ENCODE measurements at places on chromosomes 7 and 10.

- no peak for DNase-seq
Observed at GRCh38 chr10:72392571-72392970, 37.9 kb upstream of the DNAJB12 start.

- DNase-seq = peak; percentile 48
Observed at GRCh38 chr7:127392182-127392565, 334 bp downstream of the ZNF800 start.

- DNase-seq = no peak
Observed at GRCh38 chr7:155761162-155761561, 51.1 kb downstream of the SHH start.

DNA sequence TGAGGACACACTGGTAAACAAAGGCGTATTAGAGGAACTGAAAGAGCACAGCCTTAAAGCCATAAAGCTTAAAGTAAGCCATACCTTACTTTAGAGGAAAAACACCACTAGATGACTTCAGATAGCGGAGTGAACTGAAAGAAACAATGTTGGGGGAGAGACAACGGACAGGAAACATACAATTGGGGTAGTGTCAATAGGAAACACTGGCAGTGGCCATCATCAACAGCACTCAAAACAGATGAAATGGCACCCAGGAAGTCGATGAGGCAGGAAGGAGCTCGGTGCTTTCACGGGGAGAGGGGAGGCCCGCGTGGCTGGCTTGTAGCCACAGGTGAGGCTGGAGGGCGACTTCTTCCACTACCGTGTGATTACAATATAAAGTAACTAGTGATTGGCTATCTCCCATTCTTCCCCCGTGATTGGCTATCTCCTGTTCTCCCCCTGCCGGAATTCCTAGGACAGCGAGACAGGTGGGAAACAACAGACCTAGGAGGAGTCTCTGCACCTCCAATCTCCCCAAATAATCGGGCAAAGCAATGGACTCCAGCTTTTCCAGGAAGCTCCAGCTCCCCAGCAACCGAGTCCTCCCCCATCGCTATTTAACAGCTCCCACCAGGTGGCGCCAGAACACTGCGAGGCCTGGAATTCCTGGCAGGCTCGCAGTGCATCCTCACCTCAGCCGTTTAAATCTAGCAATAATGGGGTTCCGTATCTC lies 2.4 kb upstream of the TAS2R38 start:
- peak; percentile 53 for DNase-seq

GRCh38 chr10:7181420-7181819 lies 229.4 kb downstream of the SFMBT2 start:
- no peak for DNase-seq

DNA sequence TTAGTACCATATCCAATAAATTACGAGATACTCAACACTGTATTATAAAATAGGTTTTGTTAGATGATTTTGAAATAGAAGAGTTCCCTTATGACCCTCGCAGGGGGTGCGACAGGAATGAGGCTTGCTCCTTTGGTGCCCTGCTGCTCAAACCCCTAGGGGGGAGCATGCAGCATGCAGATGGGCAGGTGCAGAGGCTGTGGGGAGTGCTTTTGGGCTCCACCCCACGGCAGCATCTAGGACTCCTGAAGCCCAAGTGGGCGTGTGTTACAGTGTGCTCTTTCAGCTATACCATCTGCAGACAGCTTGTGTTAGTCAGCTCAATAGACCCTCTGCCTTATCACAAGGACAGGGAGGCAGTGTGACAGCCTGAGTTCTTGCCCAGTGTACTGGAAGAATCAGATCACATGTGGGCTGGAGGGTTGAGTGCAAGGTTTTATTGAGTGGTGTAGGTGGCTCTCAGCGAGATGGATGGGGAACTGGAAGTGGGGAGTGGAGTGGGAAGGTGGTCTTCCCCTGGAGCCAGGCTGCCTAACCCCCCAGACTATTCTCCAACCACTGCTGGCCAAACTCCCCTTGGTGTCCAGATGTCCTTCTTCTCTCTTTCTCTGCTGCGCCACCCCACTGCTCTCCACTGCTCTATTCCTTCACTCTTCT lies 3.1 kb upstream of the MRC1 start:
- no peak for DNase-seq

DNA sequence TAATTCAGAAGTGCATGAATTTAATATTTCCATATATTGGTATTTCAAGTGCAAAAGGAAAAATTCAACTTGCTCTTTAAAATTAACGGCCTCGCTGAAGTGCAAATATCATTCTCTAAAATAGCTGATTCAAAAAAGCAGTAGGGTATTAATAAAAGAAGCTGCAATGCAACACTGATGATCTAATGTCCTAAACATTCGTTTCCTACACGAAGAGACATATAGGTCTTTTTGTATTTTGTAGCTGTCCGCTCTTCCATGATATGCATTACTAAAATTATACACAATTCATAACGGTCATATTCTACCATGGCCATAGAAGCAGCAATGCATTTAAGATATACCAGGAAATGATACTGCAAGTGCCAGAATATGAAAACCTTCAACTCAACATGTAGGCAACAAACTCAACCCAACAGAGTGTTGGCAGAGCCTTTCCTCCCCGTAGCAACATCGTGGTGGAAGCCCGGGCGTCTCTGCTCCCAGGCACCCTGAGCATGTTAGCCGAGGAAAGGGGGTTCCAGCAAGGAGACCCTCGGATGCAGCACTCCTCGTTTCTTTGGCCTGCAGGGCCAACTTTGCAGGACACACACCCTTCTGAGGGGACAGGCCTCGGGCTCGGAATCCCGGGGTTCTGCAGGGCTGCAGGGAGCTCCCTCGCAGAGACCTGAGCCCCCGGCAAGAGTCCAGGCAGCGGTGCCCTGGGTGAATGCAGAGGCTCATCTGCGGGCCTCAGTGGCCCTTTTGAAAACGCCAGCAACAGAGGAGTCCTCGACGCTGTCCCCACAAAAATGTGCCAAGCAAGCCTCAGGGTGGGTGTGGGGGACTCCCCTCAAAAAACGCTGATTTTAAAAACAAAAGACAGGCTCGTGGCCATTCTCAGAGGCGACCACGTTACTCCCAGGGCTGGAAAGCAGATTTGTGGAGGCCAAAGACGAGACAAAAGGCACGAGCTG lies 1.6 kb downstream of the FAM171A1 start:
- no peak for DNase-seq

DNA sequence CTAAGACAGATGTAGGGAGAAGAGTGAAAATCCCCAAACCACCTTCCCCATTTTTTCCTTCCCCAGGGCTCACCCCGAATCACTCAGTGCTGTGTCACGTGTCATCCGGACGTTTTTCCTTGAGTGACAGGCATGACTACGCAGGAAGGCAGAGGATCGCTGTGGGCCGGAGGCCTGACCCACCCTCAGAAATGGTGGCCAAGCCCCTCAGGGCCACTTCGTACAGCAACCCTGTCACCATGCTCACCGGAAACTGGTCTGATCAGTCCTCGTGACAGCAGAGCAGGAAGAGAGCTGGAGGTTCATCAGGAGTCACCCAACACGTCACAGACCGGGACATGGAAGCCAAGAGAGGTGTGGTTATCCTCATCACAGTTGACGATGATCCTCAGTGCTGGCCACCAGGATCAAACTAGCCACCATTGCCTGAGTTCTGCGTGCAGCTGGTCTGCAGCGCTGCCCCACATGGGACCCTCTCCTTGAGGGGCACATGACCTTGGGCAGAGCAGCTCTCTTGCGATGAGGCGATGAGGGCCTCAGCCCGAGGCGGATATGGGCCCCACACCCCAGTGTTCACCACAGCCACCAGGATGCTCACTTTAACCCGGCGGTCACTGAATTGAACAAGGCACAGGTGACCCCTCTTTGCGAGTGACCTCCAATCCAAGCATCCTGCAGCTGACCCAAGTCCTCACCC lies 99.3 kb upstream of the INSIG1 start:
- DNase-seq = no peak

DNA sequence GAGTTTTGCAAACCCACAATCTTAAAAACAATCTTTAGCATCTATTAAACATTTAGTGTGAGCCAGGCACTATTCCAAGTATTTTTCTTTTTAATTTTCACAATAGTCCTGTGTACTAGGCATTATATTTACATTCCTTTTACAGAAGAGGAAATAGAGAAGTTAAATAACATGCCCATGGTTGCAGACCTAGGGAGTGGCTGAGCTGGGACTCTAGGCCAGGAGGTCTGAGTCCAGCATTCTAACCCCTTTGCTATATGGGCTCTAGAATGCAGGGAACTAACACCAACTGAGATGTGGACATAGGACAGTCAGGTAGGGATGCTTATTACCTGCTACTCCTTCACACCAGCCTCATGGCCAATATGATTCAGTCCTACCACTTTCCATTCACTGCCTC lies 243.8 kb downstream of the XPNPEP1 start:
- DNase-seq = no peak

GRCh38 chr10:77939561-77940001 lies 13.0 kb upstream of the DLG5 start:
- DNase-seq = no peak

DNA sequence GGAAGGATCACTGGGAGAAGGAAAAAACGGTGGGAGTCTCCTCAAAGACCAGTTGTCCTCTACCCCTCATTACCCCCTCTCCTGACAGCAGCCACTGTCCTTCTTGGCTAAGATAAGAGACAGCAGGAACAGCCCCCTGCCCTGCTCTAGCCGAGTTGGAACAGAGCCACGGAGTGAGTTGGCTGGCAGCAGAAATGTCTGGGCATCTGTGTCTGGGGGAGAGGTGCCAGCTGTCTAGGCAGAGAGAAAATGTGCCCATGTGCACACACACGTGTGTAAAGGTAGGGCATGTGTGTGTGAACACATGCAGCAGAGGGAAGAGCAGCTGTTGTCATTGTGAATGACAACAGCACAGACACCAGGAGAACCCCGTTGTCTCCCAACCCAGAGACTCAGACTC lies 9.4 kb upstream of the HILPDA start:
- no peak for DNase-seq

- DNase-seq = no peak
Observed at GRCh38 chr10:14645239-14645960, 129.3 kb downstream of the FAM107B start.

GRCh38 chr10:17225808-17226207 lies 2.2 kb upstream of the VIM start:
- no peak for DNase-seq

DNA sequence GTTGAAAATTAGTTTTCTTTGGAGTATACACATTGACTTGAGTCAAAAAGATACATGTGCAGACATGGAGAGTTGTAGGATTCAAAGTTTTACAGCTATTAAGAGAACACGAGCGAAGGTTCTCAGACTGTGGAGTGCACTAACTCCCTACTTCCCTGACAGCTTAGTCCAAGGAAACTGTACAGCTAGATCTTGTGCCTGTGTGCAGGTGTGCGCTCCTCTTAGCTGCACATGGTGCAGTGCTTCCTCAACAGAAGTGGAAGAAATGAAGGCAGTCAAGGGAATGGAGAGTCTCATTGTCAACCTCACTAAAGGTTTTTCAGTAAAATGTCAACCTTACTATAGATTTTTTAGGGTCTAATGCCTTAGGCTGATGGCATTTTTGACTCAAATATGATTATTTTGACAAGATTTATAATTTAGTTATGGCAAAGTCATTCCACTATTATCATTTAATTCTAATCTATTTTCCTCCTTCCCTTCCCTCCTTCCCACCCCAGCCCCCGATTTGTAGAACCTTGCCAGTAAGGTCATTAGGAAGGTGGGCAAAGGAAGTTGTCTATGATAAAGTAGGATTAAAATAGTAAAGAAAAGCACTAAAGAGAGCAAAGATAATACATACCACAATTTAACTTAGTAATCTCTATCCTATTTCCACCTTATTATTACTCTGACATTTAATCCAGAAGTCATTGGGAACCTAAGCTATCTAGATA lies 13.6 kb downstream of the PDK4 start:
- DNase-seq = no peak

GRCh38 chr10:74227697-74228424 lies 76.8 kb downstream of the ADK start:
- no peak for DNase-seq

Data from stimulated activated CD4-positive, alpha-beta T cell treated with anti-CD3 and anti-CD28 coated beads, Interleukin-1b, Interleukin-23, amount 100 ng/mL, for 24 hours (primary cell).